NB4 (cell line): ENCODE measurements at places on chromosomes 11 and 22.

- DNase-seq = no peak
Observed at GRCh38 chr22:35219012-35219411, 38.3 kb upstream of the HMGXB4 start.

- no peak for DNase-seq
Observed at GRCh38 chr11:993632-994167, 42.8 kb downstream of the MUC6 start.

DNA sequence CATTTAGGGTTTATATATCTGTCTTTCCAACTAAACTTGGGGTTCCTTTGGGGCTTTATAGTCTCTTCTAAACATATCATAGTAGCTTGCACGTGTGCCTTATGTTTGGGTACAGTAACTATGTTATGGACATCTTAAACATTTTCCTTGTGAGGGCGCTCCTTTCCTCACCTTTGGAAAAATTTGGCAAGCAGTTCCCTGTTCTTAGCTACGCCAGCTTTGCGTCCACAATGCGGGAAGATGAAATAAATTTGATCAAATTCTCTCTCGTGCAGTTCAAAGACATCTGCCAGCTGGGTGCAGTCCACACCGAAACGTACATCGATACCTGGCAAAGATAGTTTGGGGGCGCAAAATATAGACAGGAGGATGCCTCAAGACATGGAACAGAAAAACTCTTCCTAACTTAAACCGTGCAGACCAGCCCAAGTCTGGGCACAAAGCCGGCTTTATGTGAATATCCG, 548 bp downstream of the FDXACB1 start:
- DNase-seq = no peak

DNA sequence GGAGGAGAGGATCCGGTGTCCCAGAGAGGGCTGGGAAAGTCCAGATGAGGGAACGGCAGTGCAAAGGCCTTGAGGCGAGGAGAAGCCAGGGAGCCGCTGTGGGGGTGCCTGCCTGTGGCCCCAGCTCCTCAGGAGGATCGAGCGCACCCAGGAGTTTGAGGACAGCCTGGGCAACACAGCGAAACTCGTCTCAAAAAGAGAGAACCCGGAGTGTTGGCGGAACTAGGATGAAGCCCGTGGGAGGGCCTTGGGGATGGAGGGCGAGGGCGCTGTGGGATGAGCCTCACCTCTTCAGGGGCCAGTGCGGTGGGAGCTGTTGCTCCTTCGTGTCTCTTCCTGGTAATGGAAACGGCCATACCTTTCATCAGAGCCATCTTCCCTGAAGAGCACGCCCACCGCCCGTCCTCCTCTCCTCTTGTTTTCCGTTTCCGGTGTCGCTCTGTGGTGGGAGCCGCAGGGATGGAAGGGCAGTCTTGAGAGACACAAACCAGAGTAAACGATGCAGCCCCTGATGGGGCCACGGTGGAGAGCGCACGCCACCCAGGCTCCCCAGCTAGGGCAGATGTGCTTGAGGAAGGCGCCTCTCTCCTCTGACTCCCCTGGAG, 15.7 kb downstream of the TRMU start:
- DNase-seq = no peak

- no peak for DNase-seq
Observed at GRCh38 chr11:8581300-8581699, 12.7 kb downstream of the STK33 start.

DNA sequence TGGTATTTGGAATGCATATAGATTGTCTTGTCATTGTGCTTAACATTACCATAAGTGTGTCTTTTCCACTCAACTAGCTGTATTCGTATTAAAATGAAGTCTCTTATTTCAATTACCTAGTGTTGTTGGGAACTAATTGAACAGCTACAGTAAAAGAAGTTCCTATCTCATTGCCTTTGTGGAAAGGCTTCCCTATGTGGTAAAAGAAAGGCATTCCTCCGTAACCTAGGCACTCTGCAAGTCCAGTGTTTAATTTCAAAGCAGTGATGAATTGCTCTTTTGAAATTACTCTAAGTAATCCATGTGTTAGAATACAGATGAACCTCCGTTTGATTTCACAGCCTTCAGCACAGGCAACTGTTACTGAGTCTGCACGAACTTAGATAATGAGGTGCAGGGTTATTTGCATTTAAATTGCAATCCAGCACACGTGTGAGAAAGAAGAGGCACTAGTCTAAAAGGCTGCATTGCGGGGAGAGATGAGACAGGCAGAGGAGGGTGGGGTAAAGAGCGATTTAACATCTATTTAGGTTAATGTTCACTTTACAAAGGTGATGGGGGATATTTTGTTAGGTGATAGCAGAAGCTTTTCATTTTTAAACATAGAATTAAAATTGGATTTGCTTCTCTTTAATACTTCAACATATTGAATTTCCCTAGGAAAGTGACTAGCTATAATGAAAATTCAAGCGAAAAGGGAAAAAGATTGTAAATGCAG, 25.0 kb upstream of the CRTAM start:
- DNase-seq = no peak

GRCh38 chr11:47186700-47187695, 764 bp upstream of the PACSIN3 start:
- peak; percentile 80 for DNase-seq

GRCh38 chr11:117631336-117632140, 165.5 kb downstream of the DSCAML1 start:
- no peak for DNase-seq

GRCh38 chr11:35163702-35164496, 24.9 kb downstream of the CD44 start:
- no peak for DNase-seq

- DNase-seq = no peak
Observed at GRCh38 chr22:45023431-45023830, 13.6 kb upstream of the PHF21B start.

DNA sequence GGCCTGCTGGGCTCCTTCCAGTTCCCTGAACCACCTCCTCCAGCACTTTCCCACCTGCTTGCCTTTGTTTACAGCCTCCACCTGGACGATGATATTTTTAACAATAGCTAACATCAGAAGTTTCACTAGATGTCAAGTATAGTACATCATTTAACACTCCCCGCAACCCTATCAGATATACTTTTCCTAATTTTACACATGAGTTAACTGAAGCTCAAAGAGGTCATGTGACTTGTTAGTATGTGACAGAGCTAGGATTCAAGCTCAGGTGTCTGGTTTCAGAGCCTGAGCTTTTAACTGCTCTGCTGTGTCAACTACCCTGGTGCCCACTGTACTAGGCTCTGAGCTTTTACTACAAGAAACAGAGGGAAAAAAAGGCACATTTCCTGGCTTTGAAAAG, 14.3 kb upstream of the HPX start:
- no peak for DNase-seq

- no peak for DNase-seq
Observed at GRCh38 chr11:58059007-58059350, 28.2 kb downstream of the OR6Q1 start.

DNA sequence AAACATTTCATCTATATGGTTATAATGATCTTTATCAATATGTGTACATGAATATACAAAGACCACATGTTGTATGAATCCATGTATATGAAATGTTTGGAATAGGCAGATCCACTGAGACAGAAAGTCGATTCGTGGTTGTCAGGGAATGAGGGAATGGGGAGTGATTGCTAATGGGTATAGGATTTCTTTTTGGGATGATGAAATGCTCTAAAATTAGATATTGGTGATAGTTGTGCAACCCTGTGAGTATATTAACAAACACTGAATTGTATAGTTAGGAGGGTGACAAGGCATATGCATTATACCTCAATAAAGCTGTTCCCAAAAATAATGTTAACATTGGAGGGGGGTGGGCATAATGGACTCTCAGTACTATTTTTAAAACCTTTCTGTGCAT, 5.0 kb upstream of the PTPMT1 start:
- DNase-seq = peak; percentile 34

DNA sequence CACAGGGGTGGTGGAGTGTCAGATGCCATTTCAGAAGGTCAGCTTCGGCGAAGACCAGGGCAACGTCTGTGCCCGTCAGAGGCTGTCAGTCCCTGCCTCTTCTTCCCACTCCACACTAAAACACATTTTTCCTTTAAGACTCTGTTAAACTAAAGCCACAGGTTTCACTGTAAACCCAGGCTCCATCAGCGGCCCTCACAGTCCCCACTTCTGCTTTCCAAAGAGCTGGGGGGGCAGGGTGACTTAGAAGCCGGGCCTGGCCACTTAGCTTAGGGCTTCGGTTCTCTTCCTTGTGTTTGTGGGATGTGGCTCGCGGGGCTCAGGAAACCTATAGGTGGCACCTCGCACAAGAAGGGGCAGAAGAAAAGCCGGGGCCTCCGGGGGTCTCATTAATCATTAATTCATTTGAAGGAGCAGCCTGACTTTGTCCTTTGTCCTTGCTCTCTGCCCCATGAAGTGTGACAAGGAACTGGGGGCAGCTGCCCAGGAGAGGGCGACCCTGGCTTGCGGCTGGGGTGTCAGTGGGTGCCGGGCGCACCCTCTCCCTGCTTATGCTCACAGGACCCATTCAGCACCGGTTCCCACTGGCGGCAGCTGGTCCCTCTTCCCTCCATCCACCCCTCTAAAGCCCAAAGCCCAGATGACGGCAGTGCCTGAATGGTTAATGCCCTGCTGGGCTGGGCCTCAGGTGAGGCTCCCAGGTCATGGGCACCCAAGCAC, 4.1 kb downstream of the SLC25A45 start:
- peak; percentile 83 for DNase-seq

GRCh38 chr11:130304651-130305050, 10.1 kb downstream of the ZBTB44 start:
- no peak for DNase-seq

DNA sequence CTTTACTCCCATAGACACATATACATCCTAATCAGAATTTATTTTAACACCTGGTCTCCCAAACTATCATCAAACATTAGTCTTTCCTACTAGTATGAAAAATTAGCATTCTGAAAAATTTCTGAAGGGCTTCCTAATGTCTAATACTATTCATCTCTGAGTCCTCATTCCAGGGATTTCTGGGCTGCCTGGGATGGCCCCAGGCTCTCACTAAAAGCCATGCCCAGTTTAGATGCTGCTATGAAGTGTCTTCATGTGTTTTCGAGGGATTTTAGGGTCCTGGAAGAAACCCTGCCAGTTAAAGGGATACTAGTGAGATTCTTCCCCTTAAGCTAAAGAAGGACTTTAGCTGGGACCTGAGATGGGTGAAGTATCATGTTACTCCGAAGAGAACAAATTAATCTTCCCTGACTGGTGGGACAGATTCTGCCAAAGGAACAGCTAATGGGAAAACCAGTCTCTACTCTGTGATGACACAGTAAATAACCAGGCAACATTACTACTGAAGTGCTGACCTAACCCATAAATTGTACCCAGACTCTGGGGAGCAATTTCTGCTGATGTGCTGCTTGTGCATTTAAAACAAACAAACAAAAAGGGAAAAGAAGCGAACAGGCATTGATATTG, 342.6 kb downstream of the SOX6 start:
- DNase-seq = no peak

- no peak for DNase-seq
Observed at GRCh38 chr11:540583-541432, 3.5 kb downstream of the LRRC56 start.

DNA sequence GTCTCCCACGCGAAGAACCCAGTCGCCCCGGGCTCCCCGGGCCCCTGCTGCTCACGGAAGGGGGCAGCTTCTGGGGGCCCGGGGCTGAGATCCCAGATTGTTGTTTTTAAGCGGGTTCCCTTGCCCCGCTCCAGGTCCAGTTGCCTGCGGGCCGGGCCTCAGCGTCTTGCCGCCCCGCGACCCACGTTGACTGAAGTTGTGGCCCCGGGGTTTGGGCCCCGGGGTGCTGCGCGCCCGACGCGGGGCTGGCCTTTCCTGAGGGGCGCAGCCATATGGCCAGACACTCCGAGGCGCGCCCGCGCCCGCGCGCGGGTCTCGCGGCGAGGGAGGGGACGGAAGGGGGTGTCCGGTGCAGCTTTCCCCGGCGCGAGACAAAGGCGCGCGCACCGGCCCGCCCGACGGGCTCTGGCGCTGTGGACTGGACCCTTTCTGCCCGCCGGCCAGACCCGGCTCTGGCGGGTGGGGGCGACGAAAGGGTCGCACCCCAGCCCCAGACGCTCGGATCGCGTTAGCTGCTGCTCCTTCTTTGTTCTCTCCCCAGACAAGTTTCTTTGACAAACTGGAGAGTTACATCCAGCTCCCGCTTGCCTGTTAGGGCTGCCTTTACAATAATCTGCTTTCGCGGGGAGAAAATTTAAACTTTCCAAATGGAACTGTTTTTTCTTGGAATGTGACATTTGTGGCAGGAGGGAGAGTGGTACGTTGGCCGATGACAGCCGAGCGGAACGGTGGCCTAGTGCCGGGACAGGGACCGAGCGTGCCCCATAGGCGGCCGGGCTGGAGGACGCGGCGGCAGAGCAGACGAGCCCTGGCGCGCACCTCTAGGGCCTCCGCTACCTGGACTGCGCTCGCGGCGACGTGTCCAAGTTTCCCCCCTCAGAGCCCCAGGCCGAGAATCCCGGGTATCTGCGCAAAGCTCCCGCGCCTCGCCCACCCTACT, 716 bp downstream of the AMOTL1 start:
- DNase-seq = peak; percentile 38

DNA sequence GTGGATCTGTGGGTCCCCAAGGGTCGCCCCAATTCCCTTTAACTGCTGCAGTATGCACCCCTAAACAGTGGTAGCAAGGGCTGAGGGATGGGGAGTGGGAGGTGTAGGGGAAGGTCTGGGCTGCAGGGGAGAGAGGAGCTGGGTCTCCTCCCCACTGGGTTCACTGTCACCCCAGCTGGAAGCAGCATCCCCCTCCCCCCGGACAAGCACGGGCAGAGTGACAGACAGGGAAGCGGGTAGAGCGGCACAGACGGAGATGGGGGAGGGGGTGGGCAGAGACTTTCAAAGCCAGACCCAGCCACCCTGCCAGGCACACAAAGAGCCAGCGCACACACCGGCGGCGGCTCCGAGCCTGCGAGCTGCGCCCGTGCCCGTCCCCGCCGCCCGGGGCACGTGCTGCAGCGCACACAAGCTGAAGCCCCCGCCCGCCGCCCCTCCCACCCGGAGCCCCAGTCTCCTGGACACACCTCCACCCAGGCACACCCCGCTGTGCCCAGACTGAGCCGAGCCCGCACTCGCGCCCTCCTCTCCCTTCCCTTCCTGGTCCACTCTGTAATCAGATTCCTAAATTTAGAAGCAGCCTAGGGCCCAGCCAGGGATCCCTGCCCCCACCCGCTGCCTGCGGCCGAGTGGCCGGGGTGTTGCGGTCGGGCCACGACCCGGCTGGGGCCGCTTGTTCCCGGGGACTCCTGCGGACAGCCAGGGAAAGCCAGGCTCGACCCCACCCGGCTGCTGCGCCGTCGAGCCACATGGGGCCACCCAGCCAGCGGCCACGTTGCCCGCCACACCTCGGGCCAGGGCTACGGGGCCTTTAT, 935 bp upstream of the RCOR2 start:
- DNase-seq = peak; percentile 83
